Activated CD8-positive, alpha-beta memory T cell treated with anti-CD3 and anti-CD28 coated beads for 48 hours (primary cell): ENCODE measurements at places on chromosomes 6 and 20.
A peak's percentile ranks its signal among the peaks of the same experiment; 100 is the strongest.

DNA sequence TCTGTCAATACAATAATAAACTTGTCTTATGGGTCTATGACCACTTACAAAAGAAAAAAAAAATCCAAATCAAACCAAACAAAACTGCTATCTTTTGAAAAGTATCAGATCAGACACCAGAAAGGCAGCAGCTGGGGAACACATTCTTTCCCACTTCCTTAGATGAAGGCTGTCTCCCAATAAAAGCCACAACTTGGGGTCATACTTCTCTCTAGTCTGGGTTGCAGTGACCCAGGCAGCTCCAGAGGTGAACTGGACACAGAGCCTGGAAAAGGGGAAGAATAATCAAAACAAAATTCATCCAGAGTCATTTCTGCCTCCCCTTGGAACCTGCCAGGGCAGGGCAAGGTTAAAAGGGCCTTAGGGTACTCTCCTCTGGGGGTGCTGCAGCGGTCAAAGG, 19.1 kb downstream of the ATXN1 start:
- no peak for DNase-seq

DNA sequence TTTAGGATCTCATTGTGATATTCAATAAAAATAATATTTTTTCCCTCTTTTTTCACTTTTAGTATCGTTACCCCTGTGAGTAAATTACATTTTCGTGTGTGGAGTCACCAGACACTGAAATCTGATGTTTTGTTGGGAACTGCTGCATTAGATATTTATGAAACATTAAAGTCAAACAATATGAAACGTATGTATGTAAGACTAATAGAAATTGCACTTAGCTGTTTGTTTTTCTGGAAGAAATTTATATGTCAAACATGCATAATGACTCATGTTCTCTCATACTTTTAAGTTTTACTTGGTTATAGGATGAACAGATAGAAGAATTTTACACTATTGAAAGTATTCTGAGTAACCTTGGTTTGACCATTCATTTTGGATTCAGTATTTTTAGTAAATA, 49.4 kb downstream of the ITCH start:
- no peak for DNase-seq

DNA sequence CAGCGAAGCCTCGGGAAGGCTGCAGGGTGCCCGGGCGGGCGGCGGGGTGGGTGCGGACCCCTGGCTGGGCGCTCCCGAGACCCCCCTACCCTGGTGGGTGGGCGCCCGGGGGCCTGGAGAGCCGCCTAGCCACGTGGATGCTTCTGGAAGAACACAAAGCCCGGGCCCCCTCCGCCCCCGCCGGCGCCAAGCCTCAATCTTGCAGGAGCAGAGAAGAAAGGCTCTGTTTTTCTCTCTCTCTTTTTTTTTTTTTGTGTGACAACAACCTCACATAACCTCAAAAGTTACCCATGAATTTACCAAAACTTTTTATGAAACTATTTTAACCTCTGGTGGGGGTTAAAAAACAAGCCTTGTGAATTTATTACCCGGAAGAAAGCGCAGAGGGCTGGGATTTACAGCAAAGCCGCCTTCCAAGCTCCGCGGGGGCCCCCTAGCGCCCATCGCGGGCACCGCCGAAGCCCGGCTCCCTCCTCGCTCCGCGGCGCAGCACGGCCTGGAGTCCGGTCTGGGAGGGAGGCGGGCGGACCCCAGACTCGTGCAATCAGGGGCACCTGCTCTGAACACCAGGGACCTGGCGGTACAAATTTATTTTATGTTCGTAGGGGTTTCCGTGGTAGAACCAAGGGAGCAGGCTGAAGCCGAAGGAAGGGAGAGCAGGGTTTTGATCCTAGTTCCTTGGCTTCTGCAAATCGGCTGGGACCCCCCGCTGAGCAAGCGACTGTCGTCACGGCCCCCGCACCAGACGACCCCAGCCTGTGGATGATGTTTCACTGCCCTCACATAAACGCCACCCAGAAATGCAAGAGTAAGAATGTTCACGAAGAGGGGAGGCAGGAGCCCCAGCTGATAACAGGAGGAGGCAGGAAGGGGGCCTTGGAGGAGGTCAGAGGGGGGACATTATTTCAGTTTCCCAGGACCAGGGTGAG, 58.9 kb downstream of the ZNF831 start:
- peak; percentile 56 for DNase-seq

DNA sequence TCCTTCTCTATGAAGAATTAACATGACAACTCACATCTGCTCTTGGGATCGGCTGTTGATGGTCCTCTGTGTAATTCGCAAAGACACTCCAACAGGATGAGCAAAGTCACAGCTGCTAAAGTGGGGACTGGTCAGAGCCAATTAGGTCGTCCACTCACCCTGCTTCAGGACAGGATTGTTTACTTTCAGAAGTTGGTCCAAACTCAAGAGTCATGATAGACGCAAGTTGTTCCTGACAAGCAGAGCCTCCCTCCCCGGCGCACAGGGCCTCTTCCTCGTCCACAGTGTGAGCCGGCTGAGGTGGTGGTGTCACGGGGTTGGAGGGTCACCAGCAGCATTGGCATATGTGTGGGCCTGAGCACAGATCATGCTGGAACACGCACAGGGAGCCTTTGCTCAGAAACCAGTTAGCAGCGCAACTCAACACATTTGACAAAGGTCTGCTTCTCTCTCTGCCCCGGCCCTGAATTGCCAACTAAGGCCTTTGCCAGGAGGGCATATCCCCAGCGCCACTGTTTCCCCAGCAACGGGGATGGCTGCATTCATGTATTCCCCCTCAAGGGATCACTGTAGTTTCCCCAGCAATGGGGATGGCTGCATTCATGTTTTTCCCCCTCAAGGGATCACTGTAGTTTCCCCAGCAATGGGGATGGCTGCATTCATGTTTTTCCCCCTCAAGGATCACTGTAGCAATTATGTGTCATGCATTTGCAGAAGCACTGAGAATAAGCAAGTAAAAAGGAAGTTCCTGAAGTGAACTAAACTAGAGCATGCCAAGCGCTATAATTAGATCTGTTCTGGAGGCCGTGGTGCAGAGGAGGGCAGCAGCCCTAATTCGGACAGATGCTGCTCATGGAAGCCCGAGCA, 111.7 kb downstream of the THBS2 start:
- DNase-seq = no peak

GRCh38 chr6:98137391-98137790, 697.0 kb upstream of the POU3F2 start:
- no peak for DNase-seq

- DNase-seq = no peak
These were observed 3.1 kb downstream of the QKI start for GRCh38 chr6:163417595-163417994.

- DNase-seq = no peak
These were observed 127.9 kb downstream of the COL19A1 start for GRCh38 chr6:69994251-69994650.

- no peak for DNase-seq
These were observed 54.7 kb downstream of the TRAM2 start for GRCh38 chr6:52522151-52522626.

- no peak for DNase-seq
These were observed 170.0 kb downstream of the SOD2 start for GRCh38 chr6:159522877-159523547.

- no peak for DNase-seq
These were observed 9.3 kb upstream of the KCNK15 start for GRCh38 chr20:44736170-44737021.

- DNase-seq = no peak
These were observed 894.3 kb downstream of the TFAP2A start for GRCh38 chr6:9520417-9521151.

DNA sequence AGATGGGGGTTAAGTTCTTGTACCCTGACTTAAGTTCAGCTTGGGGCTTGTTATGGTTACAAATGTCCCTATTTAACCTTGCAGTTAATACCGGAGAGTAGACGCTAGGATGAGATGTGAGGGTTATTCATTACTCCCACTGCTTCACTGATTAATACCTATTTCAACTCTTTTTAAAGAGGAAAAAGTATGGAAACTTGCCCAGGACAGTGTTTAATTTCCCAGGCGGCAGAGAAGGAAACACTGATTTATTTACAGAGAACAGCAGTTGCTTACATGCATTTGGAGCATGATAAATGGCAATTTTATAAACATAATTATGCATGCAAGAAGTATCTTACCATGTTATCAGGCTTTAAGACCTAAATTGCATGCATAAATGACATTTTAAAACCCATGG, 137.7 kb downstream of the RCAN2 start:
- no peak for DNase-seq
